Muscle of leg (tissue), 16 donors: ENCODE measurements at places on chromosomes 5 and 9.

GRCh38 chr5:42851481-42851880 is 39.8 kb upstream of the SELENOP start:
- DNase-seq: no peak

DNA sequence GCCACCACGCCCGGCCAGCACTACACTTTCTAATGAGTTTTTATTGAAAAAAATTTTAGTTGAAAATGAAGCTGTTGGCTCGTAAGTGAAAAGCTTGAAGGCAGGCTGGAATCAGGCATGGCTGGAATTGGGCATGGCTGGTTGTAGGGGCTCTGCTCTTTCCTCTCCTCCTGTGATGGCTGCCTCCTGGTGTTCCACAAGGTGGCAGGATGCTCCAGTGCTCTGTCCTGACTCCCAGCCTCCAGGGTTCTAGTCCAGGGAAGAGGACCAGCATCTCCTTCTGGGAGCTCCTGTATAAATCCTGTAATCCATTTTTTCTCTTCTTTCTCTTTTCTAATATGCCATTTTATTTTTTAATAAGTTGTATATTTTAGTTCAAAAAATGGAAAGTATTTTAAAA is 57.2 kb upstream of the DHFR start:
- peak; percentile 27 for DNase-seq

- no peak for DNase-seq
These were observed 531.9 kb upstream of the CHD1 start for GRCh38 chr5:99460701-99461100.

DNA sequence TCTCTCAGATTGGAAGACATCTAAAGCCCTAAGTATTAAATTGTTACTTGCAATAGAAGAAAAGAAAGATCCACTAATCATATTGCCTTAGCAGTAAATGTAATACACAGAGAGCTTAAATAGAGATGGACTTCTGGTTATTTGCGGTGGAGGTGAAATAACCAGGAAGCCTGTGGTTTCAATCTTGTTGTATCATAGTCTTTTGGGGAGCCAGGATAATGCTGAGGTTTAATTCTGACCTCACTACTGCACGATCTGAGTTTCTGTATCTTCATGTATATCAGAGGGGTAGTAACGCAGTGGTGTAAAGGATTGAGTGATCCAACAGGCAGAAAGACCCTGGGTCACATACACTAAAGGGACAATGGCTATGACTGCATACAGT is 71.7 kb downstream of the ANKRD55 start:
- DNase-seq: no peak

DNA sequence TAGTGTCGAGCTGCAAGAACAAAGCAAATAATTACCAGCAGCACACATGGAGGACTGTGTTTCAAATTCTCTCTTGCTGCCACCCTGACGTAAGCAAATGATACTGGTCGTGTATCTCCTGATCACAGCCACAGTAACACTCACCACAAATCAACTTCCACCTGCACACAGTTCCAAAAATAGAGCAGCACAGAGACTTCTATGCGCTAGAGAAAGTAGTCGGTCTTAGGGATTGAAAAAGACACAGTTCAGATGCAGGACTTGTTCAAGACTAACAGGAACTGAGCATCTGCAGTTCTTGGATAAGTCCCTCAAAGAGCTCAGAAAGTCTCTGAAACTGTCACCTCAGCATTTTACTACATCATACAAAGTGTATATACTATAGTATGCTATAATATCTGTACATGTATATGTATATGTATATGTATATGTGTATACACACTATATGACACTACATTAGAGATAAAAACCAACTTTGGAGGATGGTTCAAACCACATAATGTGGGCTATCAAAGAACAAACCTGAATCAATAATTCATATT is 279.0 kb downstream of the GLIS3 start:
- no peak for DNase-seq

- no peak for DNase-seq
These were observed 64.7 kb downstream of the RXRA start for GRCh38 chr9:134390947-134391318.

DNA sequence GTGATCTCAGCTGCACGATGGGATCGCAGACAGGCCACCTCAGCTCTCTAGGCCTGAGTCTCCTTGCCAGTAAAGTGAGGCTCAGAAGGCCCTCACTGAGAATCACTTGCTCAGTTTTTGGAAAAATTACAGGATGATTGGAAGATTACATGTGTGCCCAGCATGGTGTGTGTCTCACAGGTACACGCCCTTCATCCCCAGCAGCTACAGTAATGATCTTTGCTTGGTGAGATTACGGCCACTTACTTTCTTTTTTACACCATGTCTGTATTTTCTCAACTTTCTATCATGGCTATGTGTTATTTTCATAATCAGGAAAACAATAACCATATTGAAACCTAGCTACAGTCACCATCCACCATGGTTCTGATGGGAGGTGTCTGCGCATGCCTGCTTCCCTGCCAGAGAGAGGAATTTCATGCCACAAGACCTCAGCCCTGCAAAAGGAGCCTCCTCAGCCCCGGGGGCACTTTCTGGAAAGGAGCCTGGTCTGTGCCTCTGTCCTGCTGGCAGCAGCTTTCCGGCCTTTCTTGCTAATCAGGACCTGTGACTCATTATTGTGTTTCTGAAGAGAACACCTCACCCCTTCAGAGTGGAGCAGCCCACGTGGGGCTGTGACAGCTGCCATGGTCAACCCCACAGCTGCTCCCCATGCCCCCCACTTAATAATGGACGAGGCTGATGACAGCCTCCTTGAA is 64.2 kb upstream of the OLFM1 start:
- DNase-seq: no peak

DNA sequence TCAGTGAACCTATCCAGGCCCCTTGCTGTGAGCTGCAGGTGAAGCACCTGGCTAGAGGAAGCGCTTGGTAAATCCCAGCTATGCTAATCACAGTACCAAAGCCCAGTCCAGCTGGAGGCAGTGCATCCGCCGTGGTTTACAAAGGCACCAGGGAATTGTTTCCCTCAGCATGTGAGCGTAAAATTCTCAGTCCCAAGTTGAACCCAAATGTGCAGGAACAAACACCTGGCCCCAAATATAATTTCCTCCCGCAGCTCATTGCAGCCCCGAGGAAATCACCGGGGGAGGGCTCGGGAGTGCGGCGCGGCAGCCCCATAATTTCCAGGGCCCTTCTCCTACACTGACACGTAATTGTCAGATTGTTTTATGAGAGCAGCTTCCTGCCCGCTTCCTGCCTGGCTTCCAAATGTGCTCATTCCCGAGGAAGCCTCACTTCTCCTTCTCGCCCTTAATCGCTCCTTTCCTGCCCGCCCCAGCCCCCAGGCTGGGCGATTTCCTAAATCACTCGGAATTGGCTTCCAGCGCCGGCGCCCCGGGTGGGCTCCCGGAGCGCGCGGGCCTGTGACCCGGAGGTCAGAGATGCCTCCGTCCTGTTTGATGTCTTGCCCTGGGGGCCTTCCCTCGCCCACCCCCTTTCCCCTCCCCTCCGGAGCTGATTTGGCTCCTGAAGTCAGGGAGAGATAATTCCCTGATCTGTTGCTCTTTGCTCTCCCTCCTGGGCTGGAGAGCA is 134.4 kb downstream of the FGF1 start:
- peak; percentile 67 for DNase-seq

GRCh38 chr5:32301891-32302290 is 10.8 kb downstream of the MTMR12 start:
- no peak for DNase-seq

GRCh38 chr5:65364907-65365306 is 116.8 kb downstream of the ADAMTS6 start:
- no peak for DNase-seq

- no peak for DNase-seq
These were observed 44.6 kb upstream of the GLDC start for GRCh38 chr9:6689893-6690674.

DNA sequence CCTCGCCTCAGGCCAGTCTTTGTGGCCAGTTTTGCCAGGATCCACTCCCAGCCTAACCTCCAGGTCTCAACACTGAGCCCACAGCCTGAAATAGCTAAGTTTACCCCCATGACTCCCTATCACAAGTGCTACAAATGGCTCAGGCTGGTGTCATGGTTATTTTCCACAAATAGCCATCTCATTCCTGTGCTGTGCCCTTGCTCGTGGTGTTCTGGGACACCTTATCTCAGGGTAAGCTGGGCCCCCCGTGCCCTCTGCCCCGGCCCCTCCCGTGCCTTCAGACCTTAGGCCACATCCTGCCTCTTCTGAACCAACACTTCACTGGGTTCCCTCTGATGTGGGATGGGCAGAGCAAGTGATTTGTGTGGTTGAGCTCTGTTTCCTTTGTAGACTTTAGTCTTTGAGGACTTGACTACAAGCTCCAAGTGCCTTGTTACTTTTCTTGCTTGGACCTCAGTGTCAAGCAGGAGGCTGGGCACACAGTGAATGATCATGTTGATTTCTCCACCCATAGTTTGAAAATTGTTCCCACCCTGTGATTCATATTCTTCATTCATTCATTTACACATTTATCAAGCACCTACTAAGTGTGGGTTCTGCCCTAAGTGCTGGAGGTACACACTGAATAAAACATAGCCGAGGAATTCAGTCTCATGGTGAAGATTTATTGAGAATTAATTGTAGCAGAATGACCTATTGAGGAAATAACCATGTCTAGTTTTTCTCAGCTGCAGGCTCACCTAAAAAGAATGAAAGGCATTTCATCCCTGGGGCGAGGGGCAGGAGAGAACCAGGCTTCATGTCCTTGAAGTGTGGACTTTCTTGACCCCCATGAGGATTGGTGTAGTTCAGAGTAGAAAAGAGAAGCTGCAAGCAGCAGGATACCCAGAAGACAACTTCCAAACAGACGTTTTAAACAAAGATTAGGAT is 84.5 kb upstream of the CTNNA1 start:
- DNase-seq: no peak

GRCh38 chr5:133793756-133794465 is 174.5 kb downstream of the C5orf15 start:
- DNase-seq: no peak

GRCh38 chr5:168089201-168089887 is 202.1 kb upstream of the WWC1 start:
- no peak for DNase-seq

- peak; percentile 36 for DNase-seq
These were observed 132.6 kb downstream of the MRPL36 start for GRCh38 chr5:1666812-1667588.

DNA sequence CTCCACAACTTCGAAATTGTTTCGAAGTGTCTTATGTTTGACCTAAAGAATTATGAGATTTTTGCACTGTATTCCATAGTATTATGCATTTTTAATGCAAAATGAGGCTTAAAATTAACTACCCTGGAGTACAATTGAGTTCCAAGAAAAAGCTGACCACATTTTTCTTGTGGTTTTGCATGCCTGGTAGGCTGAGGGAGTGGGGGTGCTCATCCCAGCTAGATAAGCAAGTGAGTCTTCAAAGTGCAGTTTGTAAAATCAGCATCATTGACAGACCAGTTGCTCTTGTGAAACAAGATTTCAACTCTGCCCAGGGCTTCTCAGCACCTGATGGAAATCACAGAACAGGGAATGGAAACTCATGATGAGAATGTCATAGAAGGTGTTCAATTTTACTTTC is 17.0 kb upstream of the NDUFS4 start:
- no peak for DNase-seq

DNA sequence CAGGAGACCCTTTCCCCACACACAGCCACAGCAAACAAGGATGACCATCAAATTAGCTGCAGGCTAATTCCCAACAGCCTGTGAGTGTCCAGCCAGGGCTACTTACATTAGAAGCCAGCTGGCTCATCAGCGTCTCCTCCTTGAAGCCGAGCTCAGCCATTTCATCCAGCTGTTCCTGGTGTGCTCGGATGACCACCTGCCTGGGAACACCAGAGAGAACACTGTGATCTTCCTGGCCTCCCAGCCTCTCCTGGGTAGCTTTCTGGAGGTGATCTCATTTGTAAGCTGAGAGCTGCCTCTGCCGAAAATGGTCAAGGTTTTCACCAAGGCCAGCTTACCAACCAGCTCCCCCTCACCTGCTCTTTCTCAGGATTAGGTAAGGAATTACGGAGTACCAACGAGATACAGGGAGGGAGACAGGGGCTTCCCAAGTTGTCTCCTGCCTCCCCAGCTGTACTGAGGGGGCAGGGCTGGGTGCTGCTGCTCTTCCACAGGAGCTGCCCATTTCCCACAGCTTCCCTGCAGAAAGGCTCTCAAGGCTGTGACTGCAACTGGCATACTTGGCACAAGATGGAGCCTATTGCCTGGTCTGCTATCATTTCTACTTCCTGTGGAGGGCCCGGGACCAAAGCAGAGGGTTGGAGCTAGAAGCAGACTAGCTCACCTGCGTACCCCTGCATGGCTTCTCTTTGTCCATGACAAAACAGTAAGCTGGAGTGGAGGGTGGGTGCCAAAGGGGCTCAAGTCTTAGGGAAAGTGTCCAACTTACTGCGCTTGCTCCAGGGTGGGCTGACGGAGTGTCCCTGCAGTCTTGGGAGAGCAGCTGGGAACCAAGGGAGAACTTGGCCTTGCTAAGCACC is 73.9 kb downstream of the KIF24 start:
- peak; percentile 47 for DNase-seq

- peak; percentile 48 for DNase-seq
These were observed 130.7 kb upstream of the NREP start for GRCh38 chr5:111887706-111888105.

DNA sequence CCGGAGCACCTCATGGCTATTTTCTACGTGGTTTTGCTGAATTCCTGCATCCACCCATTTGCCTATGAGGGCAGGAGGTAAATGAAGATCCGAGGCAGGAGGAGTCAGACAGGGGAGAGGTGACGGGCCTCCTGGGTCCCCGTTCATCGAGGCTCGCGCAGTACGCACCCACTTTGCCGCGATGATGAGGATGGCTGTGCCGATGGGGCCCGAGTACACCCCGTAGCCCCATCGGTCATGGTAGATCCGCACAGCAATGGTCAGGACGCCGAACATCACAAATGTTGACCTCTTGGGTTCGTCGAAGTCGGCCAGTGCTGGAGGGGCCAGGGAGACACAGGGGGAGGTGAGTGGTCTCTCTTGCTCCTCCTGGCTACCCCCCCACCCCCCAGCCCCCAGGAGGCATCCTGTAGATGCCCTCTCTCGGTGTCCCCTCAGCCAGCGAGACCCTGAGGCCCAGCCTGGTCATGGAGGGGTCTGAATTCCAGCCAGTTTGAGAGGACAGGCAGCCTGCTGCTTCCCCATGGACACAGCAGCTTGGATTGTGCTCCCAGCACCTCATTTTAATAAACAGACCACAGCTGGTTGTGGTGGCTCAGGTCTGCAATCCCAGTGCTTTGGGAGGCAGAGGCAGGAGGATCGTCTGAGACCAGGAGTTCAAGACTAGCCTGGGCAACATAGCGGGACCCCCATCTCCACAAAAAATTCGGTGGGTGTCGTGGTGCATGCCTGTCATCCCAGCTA is 5.9 kb downstream of the MYMK start:
- DNase-seq: no peak

- peak; percentile 4 for DNase-seq
These were observed 35.7 kb downstream of the NACC2 start for GRCh38 chr9:136059321-136059791.

- DNase-seq: no peak
These were observed 27.3 kb downstream of the ZNF366 start for GRCh38 chr5:72479921-72480320.

- DNase-seq: peak; percentile 87
These were observed 64.4 kb downstream of the PPARGC1B start for GRCh38 chr5:149794487-149794971.

GRCh38 chr5:103232393-103232999 is 26.1 kb upstream of the MACIR start:
- peak; percentile 16 for DNase-seq
